ENCODE measurements at places on chromosomes 5 and 9.

GRCh38 chr9:128841694-128842492, 12.3 kb upstream of the SPOUT1 start:
- DNase-seq: no peak

- no peak for DNase-seq
Observed at GRCh38 chr5:178339272-178339671, 106.7 kb upstream of the PHYKPL start.

DNA sequence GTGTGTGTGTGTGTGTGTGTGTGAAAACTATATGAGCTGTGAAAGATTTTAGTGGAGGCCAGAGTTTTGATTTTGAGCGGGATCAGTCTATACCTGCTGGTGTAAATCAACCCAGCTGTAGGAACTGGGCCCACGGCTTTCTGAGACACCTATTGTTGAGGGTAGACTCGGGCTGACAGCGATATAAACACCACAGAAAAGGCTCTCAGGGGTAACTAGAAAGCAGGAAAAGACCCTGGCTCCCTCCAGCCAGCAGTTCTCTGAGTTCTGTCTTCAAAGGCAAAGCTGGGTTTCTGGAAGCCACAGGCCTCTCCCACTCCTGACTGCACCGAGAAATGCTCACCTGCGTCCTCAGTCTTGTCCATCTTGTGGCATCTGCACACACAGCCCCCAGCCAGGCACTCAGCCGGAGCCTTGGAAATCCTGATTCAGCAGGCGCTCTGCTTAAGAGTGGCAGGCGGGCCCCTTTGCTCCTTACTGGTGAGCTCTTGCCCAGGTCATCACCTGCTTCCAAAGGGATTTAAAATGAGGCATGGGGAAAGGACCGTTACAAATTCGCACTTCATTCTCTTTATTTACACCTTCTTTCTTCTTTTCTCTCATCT, 223.3 kb downstream of the NDUFS4 start:
- no peak for DNase-seq

GRCh38 chr9:129430940-129431643, 189.8 kb downstream of the C9orf50 start:
- DNase-seq: no peak

DNA sequence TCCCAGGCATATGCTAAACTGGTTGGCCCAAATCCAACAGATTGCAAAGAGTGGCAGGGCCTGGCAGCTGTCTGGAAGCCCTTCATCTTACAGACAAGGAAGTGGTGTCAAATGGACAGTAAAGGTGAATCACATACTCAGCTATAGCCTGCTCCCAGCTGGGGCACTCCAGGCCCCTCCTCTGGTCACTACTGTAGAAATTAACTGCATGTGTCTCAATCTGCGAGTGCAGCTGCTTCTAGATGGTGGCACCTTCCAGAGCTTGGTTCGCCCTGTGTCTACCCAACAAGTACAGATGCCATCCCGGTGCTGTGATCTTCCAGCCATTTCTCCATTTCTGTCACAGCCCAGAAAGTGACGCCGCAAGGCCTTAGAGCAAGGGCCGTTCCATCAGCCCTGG, 50.2 kb downstream of the OTULIN start:
- DNase-seq: no peak

DNA sequence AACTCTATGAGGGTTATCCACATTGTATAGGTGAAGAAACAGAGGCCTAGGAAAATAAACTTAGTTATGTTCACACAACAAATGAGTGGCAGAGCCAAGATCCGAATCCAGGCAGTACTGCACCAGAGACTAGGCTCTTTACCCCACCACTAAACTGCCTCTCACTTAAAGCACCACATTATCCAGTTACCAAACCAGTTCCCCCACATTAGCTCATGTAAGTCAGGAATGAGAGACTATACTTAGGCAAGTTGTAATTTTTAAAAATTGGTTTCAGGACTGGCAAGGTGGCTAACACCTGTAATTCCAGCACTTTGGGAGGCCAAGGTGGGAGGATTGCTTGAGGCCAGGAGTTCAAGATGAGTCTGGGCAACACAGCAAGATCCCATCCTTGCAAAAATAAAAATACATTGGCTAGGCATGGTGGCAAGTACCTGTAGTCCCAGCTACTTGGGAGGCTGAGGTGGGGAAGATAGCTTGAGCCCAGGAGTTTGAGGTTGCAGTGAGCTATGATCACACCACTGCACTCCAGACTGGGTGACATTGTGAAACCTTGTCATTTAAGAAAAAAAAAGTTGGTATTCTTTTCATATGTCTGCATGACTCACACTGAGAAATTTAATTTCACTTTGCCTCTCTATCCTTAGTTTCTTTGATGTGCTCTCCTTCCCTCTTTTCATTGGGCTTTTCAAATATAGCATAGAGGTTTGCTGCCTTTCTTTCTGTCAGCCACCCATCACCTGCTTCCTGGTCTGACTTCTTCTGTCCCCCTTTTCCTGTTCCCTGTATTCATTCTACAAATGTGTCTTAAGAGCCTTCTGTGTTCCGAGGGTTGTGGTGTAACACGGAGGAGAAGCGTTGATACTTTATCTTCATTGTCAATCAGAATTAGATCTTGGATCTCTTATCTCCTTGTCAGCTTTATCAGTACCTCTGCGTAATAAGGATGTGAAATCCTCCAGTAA, 64.7 kb downstream of the ERMP1 start:
- DNase-seq: no peak

DNA sequence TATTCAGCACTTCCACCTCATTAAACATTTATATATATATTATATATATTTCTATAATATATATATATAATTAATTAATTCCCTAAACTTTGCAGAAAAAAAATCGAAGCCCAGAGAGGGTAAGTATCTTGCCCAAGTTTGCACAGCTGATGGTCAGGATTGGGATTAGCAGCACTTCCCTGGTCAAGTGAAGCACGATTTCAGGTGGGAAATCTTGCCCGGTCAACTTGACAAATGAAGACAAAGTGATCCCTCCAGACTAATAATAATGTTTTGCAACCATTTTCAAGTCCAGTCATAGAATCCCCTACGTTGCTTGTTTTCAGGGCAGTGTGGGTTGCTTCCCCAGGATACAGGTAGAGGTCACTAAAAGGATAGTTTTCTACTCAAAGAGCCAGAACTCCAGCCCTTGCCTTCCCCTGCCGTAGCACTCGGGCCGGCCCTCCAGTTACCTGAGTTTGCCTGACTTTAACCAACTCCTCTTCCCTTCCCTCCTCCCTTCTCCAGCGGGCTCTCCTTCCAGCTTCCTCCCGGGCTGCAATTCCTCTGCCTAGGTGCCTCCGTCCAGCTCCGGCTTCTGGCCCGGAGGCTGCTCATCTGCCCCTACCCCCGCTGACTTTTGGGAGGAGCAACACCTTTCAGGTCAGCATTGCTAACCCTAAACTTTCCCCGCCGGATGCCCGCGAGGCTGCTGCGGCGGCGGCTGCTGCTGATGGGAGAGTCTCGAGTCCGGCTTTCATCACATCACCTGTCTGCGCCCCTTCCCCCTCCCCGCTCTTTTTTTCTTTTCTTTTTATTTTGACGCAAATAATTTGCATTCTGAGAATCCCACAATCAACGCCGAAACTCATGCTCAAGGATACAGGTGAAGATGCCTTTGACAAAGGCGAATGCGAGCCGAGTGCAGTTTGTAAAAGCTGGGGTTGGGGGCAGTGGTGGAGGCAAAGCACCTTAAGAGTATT, 930 bp downstream of the PRLR start:
- no peak for DNase-seq

- DNase-seq: no peak
Observed at GRCh38 chr9:21806644-21807043, 4.2 kb downstream of the MTAP start.

DNA sequence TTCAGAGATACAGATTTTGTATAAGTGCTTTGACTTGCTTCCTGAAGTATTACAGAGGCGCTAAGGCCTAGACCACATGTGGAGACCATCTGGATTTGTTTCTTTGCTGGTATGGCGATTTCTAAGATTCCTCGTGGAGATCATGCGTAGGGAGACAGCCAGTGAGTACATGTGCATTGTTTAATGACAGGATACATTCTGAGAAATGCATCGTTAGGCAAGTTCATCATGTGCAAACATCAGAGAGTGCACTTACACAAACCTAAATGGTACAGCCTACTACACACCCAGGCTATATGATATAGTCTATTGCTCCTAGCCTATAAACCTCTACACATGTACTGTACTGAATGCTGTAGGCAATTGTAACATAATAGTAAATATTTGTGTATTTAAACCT, 16.5 kb upstream of the CEP120 start:
- DNase-seq: no peak

- DNase-seq: no peak
Observed at GRCh38 chr5:130286971-130287370, 382.7 kb downstream of the CHSY3 start.

DNA sequence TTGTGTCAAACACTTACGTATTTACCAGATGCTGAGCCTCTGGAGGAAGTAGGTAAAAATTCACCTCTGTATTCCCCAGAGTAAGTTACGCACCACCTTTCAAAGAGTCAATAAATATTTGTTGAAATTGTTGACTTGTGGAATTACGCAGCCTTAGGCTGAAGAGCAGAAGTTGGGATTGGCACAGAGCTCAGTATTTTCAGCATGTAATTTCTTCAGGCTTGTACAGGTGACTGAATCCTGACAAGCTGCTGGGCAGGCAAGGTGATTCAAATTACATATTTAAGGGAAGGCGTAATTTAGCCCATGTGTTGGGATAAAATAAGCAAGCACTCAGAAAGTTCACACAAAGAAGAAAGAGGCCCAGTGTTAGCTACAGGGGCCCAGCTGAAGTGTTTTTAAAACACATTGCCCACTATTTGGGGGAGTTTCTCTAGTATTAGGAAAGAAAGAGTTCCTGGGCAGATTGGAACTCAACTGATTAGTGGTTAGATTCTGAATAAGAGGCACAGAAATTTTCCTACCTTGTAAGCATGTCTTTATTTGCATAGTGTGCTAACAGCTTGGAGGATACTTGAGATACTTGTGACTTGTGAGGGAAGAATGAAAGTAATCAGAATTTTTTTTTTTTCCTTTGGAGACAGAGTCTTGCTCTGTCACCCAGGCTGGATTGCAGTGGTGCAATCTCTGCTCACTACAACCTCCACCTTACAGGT, 165.3 kb upstream of the FBXL7 start:
- no peak for DNase-seq

GRCh38 chr5:172939071-172939470, 20.2 kb upstream of the RPL26L1 start:
- no peak for DNase-seq

DNA sequence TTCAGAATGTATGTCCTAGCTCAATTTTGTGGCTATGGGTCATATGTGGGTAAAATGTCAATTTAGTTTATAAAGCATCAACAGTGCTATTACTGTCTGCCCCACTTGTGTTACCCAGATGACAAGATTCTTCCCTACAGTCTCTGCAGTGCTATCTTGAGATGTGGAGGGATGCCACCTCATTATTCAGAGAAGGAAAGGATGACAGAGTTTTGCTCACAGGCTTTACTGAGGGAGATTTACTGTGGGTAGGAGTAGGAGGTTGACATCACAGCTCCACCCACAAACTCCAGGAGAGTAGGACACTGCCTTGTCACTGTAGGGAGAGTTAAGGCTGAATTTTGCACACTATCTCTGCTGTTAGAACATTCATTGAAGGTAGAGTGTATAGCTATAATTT, 359.3 kb downstream of the HTR1A start:
- DNase-seq: no peak

GRCh38 chr5:175765858-175766257, 105.5 kb upstream of the CPLX2 start:
- no peak for DNase-seq

DNA sequence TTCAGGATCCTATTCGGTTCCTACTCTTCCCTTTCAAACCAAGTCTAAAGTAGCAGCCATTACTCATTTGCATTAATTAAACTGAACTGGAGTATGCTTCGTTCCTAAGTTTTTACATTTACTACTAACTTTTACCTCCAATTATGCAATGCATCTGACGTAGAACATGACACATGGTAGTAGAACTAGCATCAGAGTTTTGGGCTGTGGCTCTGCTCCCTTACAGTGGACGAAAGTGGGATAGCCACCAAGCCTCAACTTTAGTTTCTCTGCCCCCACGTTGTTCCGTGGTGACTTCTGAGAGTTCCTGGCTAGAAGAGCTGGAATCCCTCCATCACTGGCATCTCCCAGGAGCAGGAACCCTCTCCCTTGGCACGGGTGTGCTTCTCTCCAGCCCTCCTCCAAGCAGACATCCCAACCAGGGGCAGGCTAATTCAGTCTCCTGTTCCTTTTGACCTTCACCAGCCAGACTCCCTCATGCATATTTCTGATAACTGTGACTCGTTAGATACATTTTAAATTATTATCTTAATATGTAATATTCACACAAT, 2.9 kb downstream of the IFNE start:
- no peak for DNase-seq

DNA sequence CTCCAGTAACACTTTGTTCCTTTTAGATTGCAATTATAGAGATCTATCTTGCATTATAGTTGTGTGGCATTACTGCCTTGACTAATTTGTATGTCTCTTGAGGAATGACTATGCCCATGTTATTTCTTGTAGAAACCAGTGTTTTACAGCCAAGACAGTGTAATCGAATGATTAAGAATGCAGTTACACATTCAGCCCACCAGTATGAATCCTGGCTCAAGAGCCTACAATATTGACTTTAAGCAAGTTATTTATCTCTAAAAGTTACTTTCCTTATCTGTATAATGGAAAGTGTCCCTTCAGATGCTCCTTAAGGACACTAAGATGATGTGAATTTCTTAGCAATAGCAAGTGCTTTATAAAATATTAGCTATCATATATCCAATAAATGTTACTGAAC, 9.7 kb upstream of the SNX24 start:
- DNase-seq: no peak

GRCh38 chr9:131590449-131590848, 45.1 kb downstream of the PRRT1B start:
- DNase-seq: no peak

DNA sequence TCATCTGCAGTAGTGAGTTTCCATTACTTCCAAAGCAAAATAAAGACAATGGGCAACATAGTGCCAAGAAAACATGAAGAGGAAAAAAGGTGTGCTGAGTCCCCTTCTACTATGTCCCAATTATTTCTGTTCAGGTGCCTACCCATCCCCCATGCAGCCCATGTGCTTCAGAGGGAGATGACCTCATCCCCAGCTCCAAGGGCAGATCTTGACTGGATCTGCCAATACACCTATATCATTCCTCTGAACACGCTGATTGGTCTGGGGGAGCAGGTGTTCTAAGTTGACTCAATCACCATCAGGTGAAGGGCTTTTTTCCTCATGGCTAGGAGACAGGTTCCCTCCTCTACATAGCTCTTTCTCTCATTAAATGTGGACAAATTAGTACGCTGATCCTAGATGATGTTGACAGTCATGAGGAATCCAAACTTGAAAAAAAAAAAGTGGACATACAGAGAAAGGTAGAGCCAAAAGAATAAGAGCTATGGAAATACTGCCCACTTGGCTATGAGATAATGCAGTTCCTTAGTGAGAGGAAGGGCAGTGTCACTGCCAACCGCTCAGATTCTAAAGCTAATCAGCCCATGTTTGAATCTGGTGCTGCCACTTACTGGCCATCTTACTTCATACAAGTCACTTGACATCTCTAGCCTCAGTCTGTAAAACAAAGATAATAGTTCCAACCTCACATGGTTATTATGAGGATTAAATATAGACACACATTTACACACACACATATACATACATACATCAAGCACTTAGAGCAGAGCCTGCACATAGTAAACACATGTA, 23.1 kb downstream of the PRELID2 start:
- no peak for DNase-seq

Measured in tibial artery (tissue), 4 donors.